ENCODE measurements at places on chromosomes 4 and X. TPM values are rescaled to one million over a fixed set of nuclear protein-coding genes. Genes with fewer than 3 reads are reported as not detected.

DNA sequence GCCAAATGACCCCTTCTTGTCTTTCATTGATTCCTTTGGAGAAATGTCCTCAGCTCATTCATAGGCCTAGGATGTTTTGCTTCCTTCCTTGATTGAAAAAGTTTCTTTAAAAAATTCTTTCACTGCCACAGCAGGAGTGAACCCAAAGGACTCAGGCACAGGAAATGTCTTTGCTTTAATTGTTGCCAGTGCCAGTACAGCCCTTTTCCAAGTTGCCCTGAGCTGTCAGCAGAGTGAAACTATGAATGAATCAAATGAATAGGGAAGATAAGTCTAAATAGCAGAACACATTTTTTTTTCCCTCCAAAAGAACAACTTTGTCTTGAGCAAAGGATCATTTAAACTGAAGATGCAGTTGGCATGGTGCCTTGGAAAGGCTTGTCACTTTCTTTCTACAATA is 63.8 kb upstream of the SLC4A4 start:
- no peak overlapping the region for H3K4me3 ChIP-seq
- H3K27ac ChIP-seq: no peak overlapping the region
- H3K27me3 ChIP-seq: no peaks in the 10 kb centered on the region
- H3K4me1 ChIP-seq: no peaks in the 10 kb centered on the region
- DNase-seq: no peak

DNA sequence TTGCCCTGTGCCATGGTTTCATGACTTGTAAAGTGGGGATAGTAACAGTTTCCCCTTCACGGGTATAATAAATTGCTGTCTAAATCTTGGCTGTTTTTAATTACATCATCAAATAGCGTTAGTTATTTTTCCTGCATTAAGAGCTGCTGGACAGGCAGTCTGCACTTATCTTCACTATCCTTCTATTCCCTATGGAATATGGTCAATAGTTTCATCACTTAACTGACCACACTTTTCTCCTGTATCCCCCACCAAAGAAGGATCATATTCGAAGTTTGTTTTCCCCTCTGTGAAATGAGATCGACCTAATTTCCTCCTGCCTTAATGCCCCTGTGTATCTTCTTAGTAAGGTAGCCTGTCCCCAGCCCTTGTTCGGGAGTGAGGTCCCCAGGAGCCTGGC is 133.2 kb downstream of the SHROOM3 start:
- no peak overlapping the region for H3K27ac ChIP-seq
- no peak for DNase-seq
- no peaks in the 10 kb centered on the region for H3K27me3 ChIP-seq
- peaks cover 3% of the 10 kb centered on the region for H3K4me1 ChIP-seq
- no peak overlapping the region for H3K4me3 ChIP-seq

- H3K4me3 ChIP-seq: no peak overlapping the region
- no peaks in the 10 kb centered on the region for H3K4me1 ChIP-seq
- DNase-seq: no peak
- H3K27me3 ChIP-seq: no peaks in the 10 kb centered on the region
- H3K36me3 ChIP-seq: no peaks in the 10 kb centered on the region
Observed at GRCh38 chr4:26355392-26356052, 34.7 kb downstream of the RBPJ start.

GRCh38 chr4:100379583-100380105 is 138.2 kb downstream of the EMCN start:
- no peaks in the 10 kb centered on the region for H3K36me3 ChIP-seq
- H3K27me3 ChIP-seq: no peaks in the 10 kb centered on the region
- H3K4me1 ChIP-seq: no peaks in the 10 kb centered on the region
- no peak for DNase-seq
- H3K4me3 ChIP-seq: no peak overlapping the region

GRCh38 chr4:76904646-76905190 is 6.8 kb upstream of the SOWAHB start:
- no peak overlapping the region for H3K4me3 ChIP-seq
- no peaks in the 10 kb centered on the region for H3K27me3 ChIP-seq
- no peaks in the 10 kb centered on the region for H3K4me1 ChIP-seq
- H3K27ac ChIP-seq: no peak overlapping the region
- H3K36me3 ChIP-seq: no peaks in the 10 kb centered on the region

GRCh38 chr4:113146876-113147358 is 97.5 kb downstream of the ANK2 start:
- peak overlapping the region; percentile 70 for H3K27ac ChIP-seq
- H3K4me3 ChIP-seq: peak overlapping the region; percentile 17
- H3K4me1 ChIP-seq: no peaks in the 10 kb centered on the region
- H3K36me3 ChIP-seq: no peaks in the 10 kb centered on the region

DNA sequence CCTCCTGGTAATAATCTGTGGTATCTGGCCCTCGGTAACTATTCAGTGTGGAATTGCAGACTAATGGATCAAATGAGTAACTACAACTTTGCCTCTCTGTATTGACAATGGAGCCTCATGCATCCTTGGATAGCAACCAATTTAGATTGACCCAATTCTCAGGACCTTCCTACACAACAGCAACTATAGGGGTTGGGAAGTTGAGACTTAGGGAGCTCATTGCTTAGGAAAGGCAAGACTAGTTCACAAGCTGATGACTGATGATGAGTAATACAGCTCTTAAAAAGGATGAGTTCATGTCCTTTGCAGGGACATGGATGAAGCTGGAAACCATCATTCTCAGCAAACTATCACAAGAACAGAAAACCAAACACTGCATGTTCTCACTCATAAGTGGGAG is 47.5 kb upstream of the KLHL13 start:
- no peaks in the 10 kb centered on the region for H3K27me3 ChIP-seq
- no peak overlapping the region for H3K27ac ChIP-seq
- no peaks in the 10 kb centered on the region for H3K4me1 ChIP-seq
- DNase-seq: no peak
- no peak overlapping the region for H3K4me3 ChIP-seq

GRCh38 chr4:24472514-24473308 is 111.6 kb downstream of the DHX15 start:
- H3K27me3 ChIP-seq: no peaks in the 10 kb centered on the region
- peak overlapping the region; percentile 40 for H3K4me3 ChIP-seq
- no peaks in the 10 kb centered on the region for H3K36me3 ChIP-seq
- H3K27ac ChIP-seq: peak overlapping the region; percentile 76

DNA sequence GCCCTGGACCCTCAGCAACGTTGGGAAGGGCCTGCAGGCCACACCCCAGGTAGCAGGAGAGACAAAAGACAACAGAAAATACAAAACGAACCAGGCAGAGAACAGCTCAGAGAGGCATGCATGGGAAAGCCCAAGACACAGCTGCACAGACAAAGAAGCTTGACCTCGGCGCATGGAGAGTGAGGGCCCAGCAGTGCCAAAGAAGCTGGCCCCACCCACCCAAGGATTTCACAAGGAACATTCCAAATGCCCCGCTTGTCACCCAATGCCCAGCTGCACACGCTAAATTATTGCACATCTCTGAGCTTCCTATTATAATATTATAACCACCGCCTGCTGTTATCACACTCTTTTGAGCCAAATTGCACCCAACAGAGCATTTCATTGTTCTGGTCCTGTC is 147.7 kb upstream of the TBL1X start:
- H3K27me3 ChIP-seq: no peaks in the 10 kb centered on the region
- H3K27ac ChIP-seq: no peak overlapping the region
- H3K4me3 ChIP-seq: no peak overlapping the region
- H3K36me3 ChIP-seq: no peaks in the 10 kb centered on the region

GRCh38 chrX:15856222-15856587 is 1.6 kb upstream of the AP1S2 start:
- no peak for DNase-seq
- H3K27ac ChIP-seq: peak overlapping the region; percentile 86
- H3K27me3 ChIP-seq: no peaks in the 10 kb centered on the region
- H3K4me3 ChIP-seq: no peak overlapping the region
- no peaks in the 10 kb centered on the region for H3K36me3 ChIP-seq
- H3K4me1 ChIP-seq: peaks cover 4% of the 10 kb centered on the region

- H3K27me3 ChIP-seq: no peaks in the 10 kb centered on the region
- DNase-seq: no peak
- no peak overlapping the region for H3K4me3 ChIP-seq
- H3K36me3 ChIP-seq: no peaks in the 10 kb centered on the region
Observed at GRCh38 chrX:70970482-70970995, 39.6 kb upstream of the SLC7A3 start.

DNA sequence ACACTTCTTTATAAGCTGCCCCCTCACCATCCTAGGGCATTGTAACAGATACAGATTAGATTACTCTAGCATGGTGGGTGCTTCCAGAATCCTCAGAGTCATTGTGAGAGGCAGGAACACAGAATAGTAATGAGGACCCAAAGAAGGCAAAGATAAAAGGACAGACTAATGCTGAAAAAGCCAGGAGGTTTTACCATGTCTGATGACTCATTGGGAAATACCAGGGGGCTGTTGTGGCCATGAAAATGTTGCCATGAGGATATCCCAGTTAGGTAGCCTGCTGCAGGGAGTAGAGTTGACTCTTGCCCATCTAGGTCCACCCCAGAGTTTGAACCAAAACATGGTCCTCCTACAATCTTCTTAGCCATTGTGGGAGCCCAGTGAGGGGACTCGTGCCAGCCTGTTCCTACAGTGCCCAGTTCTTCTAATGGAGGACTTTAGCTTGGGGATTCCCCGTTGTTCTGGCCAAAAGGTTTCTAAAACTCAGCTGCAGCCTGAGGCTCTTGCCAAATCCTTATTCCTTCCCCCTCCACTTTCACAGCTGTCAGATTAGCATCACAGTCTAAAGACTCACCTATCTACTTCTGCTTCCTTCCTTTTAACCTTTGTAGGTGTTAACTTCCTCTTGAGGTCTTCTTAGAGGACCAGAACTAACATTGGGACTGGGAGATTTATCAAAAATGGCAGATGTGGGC is 586.0 kb upstream of the AADAT start:
- no peak overlapping the region for H3K27ac ChIP-seq
- no peak for DNase-seq
- no peak overlapping the region for H3K4me3 ChIP-seq
- H3K27me3 ChIP-seq: no peaks in the 10 kb centered on the region
- no peaks in the 10 kb centered on the region for H3K4me1 ChIP-seq
- no peaks in the 10 kb centered on the region for H3K36me3 ChIP-seq

GRCh38 chr4:102778720-102779119 is 18.0 kb upstream of the MANBA start:
- no peaks in the 10 kb centered on the region for H3K4me1 ChIP-seq
- H3K27ac ChIP-seq: no peak overlapping the region
- H3K27me3 ChIP-seq: no peaks in the 10 kb centered on the region
- H3K36me3 ChIP-seq: no peaks in the 10 kb centered on the region
- no peak for DNase-seq

GRCh38 chrX:114709406-114709805 is 125.5 kb downstream of the HTR2C start:
- no peak for DNase-seq
- no peaks in the 10 kb centered on the region for H3K4me1 ChIP-seq
- no peaks in the 10 kb centered on the region for H3K36me3 ChIP-seq
- no peak overlapping the region for H3K27ac ChIP-seq
- H3K4me3 ChIP-seq: no peak overlapping the region

DNA sequence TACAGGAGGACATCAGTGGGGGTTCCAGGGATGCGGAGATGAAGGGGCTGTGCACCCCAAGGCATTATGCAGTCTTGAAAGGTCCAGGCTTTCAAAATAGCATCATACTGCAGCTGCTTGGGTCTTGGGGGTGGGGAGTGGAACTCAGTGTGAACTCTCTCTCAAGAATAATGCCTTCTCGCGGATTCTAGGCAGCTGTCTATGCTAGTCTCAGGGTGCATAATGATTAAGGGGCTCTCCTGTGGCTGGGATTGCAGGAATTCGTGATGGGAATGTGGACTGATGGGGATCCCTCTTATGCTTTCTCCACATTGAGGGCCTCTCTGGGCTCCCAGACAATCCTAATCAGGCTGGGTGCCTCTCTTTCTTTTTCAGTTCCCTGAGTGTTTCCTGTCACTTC is 172.2 kb upstream of the ARHGAP24 start:
- H3K4me1 ChIP-seq: no peaks in the 10 kb centered on the region
- H3K27me3 ChIP-seq: no peaks in the 10 kb centered on the region
- DNase-seq: no peak
- no peak overlapping the region for H3K4me3 ChIP-seq
- no peak overlapping the region for H3K27ac ChIP-seq

- no peak overlapping the region for H3K4me3 ChIP-seq
- no peaks in the 10 kb centered on the region for H3K4me1 ChIP-seq
- H3K27ac ChIP-seq: no peak overlapping the region
- H3K27me3 ChIP-seq: no peaks in the 10 kb centered on the region
- no peaks in the 10 kb centered on the region for H3K36me3 ChIP-seq
Observed at GRCh38 chr4:67614186-67614585, 55.7 kb downstream of the STAP1 start.

DNA sequence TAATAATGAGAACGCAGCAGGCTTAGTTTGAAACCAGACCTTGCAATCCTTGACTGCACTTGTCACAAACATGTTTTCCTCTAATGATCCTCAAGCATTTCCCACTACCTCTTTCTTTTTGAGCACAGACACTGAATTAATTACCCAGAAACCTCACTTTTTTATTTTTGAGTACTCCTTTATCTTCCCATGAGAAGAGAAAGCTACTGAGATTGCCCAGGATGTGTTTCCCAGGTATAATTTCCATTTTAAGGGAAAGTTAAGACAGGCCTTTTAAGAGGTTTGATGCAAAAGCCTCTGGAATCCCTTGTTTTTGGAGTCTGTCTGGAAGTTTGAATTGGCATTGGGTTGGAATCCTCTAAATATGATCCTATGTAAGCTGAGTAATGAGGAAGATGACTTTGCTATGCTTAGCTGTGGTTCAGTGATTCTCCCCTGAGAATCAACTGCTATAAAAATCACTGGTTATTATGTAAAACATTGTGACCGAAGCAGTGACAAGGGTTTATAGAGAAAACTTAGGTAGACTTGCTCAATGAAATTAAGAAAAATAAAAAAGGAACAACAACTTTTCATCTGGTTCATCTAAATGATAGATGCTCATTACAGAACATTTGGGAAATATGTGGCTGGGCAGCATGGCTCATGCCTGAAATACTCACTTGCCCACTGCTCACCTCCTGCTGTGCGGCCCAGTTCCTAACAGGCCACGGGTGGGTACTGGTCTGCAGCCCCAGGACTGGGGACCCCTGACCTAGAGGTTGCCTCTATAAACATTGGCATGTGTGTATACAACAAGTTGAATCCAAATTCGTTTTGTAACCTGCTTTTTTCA is 10.8 kb upstream of the RHOH start:
- no peak overlapping the region for H3K4me3 ChIP-seq
- H3K4me1 ChIP-seq: no peaks in the 10 kb centered on the region
- H3K27ac ChIP-seq: no peak overlapping the region
- no peak for DNase-seq

DNA sequence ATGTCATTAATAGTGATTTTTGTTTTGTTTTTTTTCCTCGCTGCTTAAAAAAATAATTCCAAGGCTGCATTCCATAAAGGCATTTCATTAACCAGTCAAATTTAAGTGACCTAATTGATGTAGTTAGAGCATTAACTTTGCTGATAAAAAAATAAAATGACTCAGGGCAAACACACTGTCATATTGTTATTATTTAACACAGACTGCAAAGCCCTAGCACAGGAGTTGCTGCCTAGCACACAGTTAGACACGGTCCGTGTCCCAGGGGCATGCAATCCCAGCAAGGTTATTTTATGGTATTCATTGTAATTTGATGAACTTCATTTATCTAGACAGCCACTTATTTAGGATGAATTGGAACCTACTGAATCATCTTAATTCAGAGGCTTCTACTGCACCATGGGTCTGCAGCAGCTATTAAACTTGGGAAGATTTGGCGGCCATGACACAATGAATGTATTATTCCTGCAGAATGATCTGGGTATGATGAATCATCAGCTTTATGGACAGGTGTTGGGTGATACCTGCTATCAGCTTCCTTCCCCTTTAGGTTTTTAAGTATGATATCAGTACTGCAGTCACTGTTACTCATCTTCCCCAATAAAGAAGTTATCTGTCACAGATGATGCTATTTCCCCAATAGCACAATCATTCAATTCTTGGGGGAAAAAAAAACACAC is 182.7 kb downstream of the PPARGC1A start:
- H3K4me1 ChIP-seq: no peaks in the 10 kb centered on the region
- DNase-seq: no peak
- H3K27me3 ChIP-seq: no peaks in the 10 kb centered on the region

The ASMT gene
- total RNA-seq: not detected

The MAGIX gene
- 3.9 TPM for total RNA-seq

The BEX5 gene
- total RNA-seq: 3.9 TPM

The CDKL2 gene
- 3.1 TPM for total RNA-seq
